ENCODE measurements at places on chromosomes 12 and 14.

GRCh38 chr12:131271724-131272123 lies 318.0 kb downstream of the ADGRD1 start:
- no peak for DNase-seq

- DNase-seq, result no peak
These were observed 266.9 kb upstream of the ATP2B1 start for GRCh38 chr12:89975574-89975973.

- DNase-seq, result no peak
These were observed 36.6 kb downstream of the EID3 start for GRCh38 chr12:104340177-104340576.

- DNase-seq, result no peak
These were observed 263.4 kb upstream of the PLEKHG7 start for GRCh38 chr12:92439420-92439805.

- DNase-seq, result no peak
These were observed 24.5 kb downstream of the LRTM2 start for GRCh38 chr12:1844661-1845409.

DNA sequence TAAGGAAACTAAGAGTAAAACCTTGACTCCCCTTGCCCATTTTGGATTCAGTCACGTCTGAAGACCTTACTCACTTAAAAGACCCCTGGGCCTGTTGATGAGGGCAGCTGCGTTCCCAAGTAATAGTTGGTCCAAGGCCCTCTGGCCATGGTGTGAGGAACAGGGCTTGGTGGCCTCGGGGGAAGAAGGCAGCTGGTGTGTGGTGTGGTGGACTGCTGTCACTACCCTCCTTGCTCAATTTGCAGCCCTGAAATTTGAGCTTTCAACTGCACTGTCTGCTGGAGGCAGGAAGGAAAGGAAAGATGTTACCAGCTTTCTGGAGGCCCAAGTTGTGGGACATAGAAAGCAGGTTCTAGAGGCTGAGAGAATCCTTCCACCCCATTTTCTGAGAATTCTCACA lies 128.2 kb downstream of the SLC38A6 start:
- DNase-seq, result no peak

- DNase-seq, result no peak
These were observed 43.1 kb upstream of the CCDC196 start for GRCh38 chr14:66442953-66443571.

DNA sequence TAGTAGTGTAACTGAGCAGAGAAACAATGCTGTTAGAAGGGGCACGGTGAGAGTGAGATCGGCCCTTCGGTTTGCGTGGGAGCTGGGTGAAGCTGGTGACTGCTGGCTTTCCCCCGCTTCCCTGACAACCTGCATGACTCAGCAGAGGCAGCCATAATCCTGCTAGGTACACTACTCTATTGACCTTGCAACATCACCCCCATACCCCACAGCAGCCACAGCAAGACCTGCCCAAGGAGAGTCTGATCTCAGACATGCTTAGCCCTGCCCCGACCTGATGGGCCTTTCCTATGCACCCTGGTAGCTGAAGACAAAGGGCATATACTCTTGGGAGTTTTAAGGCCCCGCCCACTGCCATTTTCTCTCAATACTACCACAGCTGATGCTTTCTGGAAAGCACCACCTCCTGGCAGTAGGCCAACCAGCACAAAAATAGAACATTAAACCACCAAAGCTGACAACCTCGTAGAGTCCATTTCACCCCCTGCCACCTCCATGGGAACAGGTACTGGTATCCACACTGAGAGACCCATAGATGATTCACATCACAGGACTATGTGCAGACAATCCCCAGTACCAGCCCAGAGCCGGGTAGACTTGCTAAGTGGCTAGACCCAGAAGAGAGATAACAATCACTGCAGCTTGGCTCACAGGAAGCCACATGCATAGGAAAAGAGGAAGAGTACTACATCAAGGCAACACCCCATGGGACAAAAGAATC lies 75.9 kb upstream of the RGS6 start:
- no peak for DNase-seq

DNA sequence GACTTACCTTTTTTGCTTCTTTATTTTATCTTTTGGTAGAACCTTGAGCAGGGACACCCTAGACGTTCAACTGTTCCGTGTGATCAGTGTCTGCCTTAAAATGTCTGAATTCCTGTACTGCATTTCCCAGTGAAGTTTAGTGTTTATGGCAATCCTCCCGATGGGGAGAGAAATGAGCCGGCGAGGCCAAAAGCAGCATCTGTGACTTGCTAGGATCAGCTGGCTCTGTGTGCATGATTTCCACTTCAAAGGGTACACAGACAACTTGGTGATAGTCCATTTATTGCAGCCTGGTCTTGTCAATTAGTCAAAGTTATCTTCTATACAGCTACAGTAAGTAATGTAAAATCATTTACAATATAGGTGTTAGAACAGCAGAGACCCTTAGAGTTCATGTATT lies 768.5 kb downstream of the DIO2 start:
- no peak for DNase-seq

GRCh38 chr14:73843296-73843695 lies 8.3 kb upstream of the PTGR2 start:
- no peak for DNase-seq

GRCh38 chr12:32826807-32827412 lies 69.7 kb downstream of the PKP2 start:
- DNase-seq, result peak; percentile 65

DNA sequence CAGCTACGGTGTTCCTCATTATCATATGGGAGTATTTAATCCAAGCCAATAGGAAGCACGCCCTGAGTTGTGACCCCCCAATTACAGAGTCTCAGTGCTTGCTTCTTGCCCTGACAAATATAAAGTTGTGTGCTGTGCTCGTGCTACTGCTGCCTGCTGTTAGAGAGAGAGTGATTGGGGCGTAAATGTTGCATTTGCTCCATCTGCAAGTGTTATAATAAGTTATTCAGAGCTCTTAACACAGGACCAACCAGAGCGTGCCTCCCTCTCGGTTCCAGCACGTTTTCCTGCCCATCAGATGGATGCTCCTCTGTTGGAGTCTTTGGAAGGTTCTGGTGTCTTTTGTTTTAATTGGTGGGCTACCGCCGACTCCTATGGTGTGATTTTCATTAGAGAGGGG lies 81.4 kb downstream of the TESC start:
- no peak for DNase-seq

GRCh38 chr12:53816360-53817020 lies 64.7 kb upstream of the CISTR start:
- no peak for DNase-seq

GRCh38 chr14:55339770-55340169 lies 68.5 kb downstream of the FBXO34 start:
- no peak for DNase-seq

DNA sequence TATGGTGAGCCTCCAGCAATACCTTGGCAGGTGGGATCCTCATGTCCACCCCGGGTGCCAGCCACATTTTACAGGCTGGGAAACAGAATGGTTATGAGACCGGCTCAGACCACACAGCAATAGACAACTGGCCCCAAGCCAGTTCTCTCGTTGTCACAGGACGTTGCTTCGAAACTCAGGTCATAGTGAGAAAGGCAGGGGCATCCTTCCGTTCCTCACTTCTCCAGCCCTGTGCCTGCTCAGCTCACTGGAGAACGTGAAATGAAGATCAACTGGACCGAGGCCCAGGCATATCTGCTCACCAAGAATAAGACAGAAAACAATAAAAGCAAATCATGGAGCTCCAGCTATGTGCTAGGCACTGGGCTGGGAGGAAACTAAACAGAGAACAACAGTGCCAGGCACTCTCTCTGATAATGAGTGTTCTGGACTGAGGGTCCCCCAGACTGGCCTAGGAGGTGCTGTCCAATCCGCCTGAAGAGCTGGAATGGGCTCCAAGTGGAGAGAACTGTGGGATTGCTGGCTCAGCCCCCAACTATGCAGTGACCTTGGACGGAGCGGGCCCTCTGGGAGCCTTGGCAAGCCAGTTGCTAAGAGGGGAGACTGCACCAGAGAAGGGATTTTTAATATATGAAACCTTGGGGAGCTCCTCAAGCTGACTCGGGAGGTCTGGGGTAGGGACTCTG lies 18.8 kb upstream of the FAIM2 start:
- DNase-seq, result no peak

DNA sequence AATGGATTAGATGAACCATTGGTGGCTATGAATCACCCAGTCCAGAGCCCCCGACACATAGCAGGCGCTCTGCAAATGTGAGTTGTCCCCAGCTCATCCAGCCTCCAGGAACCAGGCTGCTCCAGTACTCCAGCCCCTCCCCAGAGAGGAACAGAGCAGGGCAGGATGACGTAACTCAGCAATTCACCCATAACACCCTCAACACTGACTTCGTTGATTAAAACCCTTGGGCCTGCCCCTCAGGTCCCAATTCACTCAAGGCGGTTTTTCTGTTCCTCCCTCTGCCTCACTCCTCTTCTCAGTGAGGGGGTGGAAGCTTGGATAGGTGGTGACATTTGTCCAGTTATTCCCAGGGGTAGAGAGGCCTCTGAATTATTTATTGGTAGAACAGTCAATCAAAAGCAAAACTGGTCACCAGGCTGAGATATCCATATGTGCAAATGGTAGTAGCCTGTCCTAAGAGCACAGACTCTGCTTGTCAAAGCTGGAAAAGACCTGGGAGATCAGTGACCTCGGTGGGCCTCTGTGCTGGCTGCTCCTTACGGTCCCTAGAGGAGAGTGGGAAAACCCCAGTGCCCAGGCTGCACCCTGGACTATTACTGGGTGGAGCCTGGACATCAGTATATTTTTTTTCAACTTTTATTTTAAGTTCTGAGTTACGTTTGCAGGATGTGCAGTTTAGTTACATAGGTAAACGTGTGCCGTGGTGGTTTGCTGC lies 97.0 kb downstream of the CMKLR1 start:
- DNase-seq, result no peak

- no peak for DNase-seq
These were observed 227.3 kb downstream of the DPF3 start for GRCh38 chr14:72666610-72667009.

DNA sequence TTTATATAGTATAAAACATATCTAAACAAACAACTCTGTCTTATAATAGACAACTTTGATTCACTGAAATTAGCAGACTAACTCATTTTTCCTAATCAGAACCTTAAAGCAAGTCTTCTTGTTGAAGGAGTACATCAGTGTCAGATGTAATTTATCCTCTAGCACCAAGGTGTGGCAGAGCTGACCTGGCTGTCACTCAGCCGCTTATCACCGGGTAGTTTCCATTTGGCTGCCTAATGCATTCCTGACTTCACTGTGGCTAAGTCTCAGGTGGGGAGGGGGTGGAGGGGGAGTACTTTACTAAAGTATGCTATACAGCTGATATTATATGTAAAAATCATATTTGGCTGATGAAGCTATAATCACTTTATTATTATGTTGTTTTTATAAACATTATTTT lies 339.9 kb upstream of the RGS6 start:
- DNase-seq, result no peak

- DNase-seq, result no peak
These were observed 35.2 kb downstream of the NTN4 start for GRCh38 chr12:95755261-95755865.

DNA sequence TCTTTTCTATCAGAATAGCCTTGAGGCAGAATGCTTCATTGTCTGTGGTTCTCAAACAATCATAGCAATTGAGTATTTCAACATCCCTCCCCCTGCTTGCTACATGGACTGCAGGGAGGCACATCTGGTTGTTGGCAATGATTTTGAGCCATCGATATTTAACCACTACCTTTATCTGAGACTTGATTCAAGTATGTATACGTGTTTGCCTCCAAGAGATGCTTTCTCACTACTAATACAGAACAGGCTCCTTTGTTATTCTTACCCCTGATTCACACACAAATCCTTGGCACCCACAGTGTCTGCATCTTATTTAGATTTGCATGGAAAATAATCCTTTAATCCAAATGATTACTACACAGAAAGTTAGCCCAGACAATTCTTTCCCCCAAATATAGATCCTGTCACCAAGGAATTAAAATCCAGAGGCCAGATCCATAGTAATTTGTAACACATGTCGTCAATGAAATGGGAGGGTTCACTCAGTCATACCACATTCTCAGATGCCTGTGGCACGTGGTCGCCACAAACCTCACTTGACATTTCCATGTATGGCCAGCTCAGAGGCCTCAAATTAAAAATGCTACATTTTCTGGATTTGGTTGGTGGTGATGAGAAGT lies 199.3 kb downstream of the ITPR2 start:
- no peak for DNase-seq

DNA sequence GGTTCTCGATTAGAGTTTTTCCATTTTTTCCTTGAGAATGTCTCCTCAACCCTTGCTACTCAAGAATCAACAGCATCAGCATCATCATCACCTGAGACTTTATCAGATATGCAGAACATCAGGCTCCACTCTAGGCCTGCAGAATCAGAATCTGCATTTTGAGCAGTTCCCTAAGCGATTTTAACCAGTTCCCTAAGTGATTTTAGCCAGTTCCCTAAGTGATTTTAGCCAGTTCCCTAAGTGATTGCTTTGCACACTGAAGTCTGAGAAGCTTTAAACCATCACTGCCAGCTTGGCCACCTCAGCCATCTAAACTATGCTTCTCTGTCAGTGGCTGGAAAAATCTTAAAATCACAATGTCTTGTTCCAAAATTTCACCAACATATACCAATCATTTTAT lies 29.4 kb upstream of the SLC38A1 start:
- no peak for DNase-seq

DNA sequence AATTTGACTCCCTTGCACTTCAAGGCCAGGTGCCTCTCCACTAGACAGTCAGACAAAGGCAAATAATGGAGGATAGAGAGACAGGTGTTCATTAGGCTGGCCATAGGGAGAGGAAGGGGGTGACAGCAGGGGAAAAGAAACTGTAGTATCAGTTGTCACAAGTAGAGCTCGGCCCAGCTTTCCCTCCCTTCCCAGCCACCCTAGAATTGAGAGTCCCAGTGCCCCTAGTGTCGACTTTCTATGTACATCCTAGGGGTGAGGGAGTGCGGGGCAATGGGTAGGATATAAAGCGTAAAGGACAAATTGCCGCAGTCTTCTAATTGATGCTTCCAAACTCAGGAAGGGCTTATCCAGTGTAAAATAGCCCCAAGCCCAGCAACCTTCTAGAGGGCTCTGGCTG lies 39.0 kb downstream of the BAZ2A start:
- DNase-seq, result no peak

GRCh38 chr12:95674631-95675030 lies 115.9 kb downstream of the NTN4 start:
- peak; percentile 75 for DNase-seq

- no peak for DNase-seq
These were observed 34.3 kb upstream of the NCOR2 start for GRCh38 chr12:124601706-124602105.

- DNase-seq, result peak; percentile 83
These were observed 808 bp downstream of the ACIN1 start for GRCh38 chr14:23093991-23094665.

- DNase-seq, result peak; percentile 27
These were observed 22.6 kb upstream of the KIF26A start for GRCh38 chr14:104115691-104116287.

- no peak for DNase-seq
These were observed 26.4 kb downstream of the FBRSL1 start for GRCh38 chr12:132516095-132517012.

Measured in SK-N-SH (cell line).